ENCODE measurements at places on chromosomes 16 and 17.

- no peak for DNase-seq
Observed at GRCh38 chr17:68511254-68511670, 968 bp upstream of the PRKAR1A start.

DNA sequence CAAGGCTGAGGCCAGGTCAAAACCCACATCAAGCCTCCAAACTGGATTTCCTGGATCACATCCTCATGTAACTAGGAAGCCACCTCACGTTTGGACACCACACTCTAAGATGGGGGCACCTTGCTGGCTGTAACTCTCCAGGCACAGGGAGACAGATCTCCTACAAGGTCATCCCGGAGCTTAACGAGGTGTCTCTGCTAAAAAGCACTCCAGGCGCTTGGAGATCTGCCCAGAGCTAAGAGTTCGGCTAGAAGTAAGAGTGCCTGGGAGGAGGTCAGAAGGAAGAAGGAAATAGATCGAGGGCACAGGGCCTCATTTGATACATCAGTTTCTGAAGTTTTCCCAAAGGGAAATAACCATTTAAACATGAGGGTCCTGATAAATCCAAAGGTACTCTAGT lies 15.9 kb downstream of the PSMB3 start:
- DNase-seq = no peak

- DNase-seq = no peak
Observed at GRCh38 chr16:55037046-55037445, 106.4 kb downstream of the IRX5 start.

DNA sequence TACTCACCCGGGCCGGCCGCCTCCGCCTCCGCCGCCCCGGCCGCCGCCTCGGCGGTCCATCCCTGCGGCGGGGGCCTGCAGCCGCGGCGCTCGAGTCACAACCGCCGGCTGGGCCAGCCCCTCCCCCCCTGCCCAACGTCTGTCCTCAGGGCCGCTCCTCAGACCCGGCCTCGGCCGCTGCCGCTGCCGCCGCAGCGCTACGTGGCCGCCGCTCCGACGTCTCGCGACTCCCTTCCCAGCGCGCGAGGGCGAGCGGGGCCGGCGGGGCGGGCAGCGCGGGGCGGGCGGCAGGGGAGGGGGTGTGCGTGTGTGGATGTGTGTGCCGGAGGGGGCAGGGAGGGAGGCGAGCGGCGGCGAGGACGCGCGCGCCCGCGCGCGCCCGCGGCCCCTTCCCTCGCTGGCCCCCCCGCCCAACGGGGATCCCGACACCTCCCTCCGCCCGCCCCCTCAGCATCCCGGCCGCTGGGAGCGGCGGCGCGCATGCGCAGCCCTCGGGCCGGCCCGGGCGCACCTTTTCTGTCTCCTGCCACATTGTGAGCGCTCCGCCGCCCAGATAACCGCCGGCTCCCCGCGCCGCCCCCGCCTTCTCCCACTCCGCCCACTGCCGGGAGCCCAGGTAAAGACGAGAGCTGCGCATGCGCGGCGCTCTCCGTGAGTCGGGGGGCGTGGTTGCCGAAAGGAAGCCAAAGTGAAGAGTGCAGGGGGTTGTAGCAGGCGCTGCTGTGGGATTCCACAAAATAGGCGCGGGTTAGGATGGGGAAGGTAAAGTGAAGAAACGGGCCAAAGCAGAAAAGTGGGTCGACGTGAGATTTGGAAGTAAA lies at the start of gene ZNF652:
TSS of gene ZNF652 (minus strand) at position 349 of the 821 bp plus-strand sequence. CDS start 44,525 bp downstream, outside the sequence.
- DNase-seq = peak; percentile 99

GRCh38 chr16:167122-167690 lies 1.4 kb downstream of the HBM start:
- DNase-seq = no peak

DNA sequence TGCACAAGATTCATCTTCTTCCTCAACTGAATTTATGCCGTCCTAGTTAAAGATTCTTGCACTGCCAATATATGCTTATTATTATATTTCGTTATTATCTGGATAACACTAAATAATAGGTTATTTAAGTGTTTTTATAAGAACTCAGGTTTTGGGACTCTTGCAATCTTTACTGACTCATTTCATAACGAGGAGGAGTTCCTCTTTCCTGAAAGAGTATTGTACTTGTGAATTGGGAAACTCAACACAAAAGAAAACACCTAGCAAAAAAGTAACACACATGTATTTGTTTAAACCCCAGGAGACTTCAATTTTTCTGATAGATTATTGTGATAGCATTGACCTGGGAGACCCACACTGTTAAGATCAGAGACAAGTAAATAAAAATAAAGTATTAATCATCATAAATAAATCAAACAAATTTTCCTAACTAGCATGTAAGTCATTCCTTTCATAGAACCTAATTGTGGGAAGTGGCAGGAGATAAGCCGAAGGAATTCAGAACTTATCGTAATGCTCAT lies 505.8 kb downstream of the KCNJ2 start:
- DNase-seq = no peak

GRCh38 chr17:48023400-48024148 lies 14.0 kb downstream of the COPZ2 start:
- DNase-seq = peak; percentile 85

DNA sequence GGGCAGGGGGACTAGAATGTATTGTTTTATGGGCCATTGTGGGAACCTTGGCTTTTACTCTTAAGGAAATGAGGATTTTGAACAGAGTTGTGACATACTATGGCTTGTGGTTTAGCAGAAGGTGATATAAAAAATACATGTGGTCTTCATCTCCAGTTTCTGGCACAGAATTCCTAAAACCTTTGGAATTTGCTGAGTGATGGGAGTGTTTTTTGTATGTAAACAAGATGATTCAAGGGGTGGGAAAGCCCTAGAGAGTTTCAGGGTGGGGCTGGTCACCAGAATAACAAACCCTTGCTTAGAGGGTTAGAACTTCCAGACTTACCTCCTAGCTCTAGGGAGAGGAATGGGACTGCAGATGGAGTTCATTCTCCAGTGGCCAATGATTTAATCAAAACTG lies 316.1 kb downstream of the PHKB start:
- DNase-seq = no peak

- DNase-seq = no peak
Observed at GRCh38 chr17:41478237-41478636, 2.7 kb downstream of the KRT35 start.

DNA sequence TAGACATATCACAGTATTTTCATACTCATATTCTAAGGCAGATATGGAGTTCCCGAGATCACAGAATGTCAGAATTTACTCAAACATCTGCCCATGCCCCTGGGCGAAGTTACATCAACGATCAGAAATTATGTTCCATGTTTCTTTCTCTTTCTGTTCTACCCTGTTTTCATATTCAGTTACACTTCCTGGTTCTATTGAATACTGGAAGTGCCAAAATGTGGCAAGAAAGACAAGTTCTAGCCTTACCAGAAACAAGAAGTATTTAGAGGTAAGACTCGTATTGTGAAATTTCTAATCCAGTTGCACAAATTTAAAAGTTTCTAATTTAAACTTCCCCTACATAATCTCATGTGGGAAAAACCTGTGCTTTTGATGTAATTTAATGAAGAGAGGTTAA lies 36.1 kb downstream of the KCNJ2 start:
- no peak for DNase-seq

DNA sequence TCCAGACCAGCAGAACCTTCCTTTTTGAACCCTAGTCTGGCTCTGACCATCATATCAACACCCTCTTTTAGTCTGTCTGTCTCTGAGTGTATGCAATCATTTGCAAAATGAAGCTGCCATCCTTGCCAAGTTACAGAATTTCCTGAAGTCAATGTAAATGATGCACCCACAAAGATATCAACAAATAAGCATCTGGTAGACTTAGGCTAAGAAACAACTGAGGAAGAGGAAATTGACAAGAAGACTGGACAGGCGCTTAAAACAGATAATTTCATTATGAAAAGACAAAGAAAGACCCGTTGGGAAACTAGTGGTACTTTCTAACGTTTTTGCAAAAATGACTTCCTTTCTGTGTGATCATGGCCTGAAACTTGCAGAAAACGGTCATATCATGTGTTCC lies 24.7 kb upstream of the CIITA start:
- no peak for DNase-seq

GRCh38 chr17:19341641-19342610 lies 20.6 kb downstream of the B9D1 start:
- no peak for DNase-seq

DNA sequence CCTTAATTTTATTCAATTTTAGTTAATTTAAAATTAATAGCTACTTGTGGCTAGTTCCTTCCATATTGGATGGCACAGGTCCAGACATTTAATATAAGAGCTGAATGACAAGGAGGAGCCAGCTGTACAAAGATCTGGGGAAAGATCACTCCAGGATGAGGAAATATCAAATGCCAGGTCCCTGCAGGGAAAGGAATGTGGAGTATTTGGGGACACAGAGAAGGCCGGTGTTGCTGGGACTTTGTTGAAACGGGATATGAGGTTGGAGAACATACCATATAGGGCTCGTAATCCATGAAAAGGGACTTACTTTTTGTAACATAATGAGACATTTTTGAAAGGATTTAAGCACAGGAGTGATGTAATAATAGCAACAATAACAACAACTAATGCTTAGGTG lies 426.8 kb downstream of the HS3ST4 start:
- DNase-seq = peak; percentile 39

GRCh38 chr16:48487287-48487686 lies 102.1 kb upstream of the SIAH1 start:
- DNase-seq = no peak

DNA sequence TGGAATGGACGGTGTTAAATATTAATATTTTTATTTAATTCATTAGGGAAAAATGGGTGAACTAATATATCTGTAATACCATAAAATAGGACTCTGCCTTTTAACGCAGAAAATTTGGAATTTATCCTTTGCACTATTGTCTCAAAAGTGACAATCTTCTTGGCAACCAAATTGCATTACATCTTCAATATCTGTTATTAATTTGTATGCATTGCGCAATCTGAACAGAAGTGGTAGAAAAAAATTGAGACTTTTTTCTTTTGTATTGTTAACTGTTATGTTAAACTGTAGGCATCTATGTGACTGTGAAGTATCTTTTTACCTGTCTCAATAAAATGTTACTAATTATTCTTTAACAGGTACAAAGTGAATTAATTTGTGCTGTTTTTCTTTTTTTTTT lies 55.6 kb downstream of the PPM1E start:
- DNase-seq = no peak

GRCh38 chr17:46026166-46027047 lies 27.4 kb downstream of the STH start:
- no peak for DNase-seq

GRCh38 chr16:83623892-83624291 lies 183.9 kb upstream of the HSBP1 start:
- no peak for DNase-seq

GRCh38 chr16:17817260-17817659 lies 346.5 kb upstream of the XYLT1 start:
- DNase-seq = no peak

GRCh38 chr16:83004868-83005652 lies 378.3 kb downstream of the CDH13 start:
- DNase-seq = peak; percentile 10

- DNase-seq = peak; percentile 86
Observed at GRCh38 chr17:3965118-3965800, 1.0 kb upstream of the ATP2A3 start.

DNA sequence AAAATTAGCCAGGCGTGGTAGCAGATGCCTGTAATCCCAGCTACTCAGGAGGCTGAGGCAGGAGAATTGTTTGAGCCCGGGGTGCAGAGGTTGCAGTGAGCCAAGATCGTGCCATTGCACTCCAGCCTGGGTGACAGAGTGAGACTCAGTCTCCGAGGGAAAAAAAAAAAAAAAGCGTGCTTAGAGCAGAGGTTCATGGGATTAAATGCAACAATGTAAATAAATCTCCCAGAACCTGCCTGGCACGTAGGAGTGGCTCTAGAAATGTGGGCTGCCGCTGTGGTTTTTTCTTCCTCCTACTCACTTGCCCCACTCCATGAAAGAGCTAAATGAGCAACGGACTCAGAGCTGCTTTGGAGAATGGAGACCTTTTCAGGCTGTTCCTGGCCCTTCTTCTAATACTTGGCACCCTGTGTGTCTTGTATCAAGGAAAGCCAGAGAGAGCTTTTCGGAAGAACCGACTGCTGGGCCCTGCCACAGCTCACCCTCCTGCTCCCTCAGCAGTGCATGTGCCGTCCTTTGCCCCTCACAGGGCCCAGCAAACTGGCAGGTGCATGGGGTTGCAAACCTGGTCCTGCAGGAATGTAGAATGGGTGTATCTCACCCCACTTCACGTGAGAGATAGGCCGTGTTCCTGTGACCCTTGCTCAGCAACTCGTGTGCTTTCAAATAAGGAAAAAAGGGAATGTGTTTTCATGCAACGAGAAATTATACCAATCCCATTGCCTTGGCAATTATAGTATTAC lies 52.0 kb downstream of the LDHD start:
- no peak for DNase-seq

- no peak for DNase-seq
Observed at GRCh38 chr17:80624864-80625263, 80.2 kb downstream of the RPTOR start.

DNA sequence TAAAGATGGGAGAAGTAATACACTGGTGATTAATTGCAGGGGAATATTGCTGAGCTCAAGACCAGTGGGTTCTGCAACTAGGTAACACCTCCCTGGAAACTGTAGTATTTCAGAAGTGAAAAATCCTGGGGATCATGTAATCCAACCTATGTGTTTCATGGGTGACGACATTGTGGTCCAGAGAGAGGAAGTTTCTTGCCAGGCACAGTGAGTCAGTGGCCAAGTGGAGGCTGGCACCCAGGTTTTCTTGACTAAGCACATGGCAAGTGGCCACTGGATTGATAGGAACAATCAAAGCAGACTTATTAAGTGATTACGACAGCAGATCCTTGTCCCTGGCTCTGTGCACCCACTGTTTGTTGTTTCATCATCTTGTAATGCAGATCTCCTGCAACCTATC lies 14.6 kb upstream of the CIITA start:
- no peak for DNase-seq

GRCh38 chr16:60091529-60091928 lies 1357.4 kb upstream of the GOT2 start:
- no peak for DNase-seq

GRCh38 chr17:27603421-27603770 lies 27.6 kb upstream of the LGALS9 start:
- DNase-seq = no peak

DNA sequence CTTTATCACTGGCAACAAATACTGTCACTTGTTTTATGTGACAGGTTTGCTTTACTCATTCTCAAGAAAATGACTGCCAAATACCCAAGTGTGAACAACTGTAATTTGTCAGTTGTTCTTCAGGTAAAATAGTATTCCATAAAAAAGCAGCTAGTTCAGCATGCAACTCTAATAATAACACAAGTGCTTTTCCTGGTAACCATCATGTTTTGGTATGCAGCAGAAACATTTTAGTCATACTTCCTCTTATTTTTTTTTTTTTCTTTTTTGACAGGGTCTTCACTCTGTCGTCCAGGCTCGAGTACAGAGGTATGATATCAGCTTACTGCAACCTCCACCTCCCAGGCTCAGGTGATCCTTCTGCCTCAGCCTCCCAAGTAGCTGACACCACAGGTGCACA lies 4.6 kb downstream of the TERF2 start:
- DNase-seq = no peak

DNA sequence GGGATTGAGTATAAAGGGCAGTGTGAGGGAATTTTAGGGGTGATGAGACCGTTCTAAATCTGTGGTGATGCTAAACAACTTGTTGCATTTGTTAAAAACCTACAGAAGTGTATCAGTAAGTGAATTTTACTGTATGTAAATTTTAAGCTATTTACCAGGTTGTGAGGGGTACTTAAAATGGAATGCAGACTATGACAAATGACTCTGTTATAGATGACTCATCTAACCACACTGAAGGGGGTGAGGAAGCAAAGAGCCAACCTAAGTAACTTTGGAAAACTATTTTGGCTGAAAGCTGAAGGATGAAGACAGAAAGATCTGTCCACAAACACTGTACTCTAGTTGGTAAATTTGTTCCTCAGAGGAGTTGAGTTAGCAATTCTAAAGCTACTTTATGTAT lies 5.3 kb upstream of the MKS1 start:
- DNase-seq = no peak

All from iPS-NIHi11 (cell line).